ENCODE measurements at places on chromosomes 13 and 19. TPM values are rescaled to one million over a fixed set of nuclear protein-coding genes. Genes with fewer than 3 reads are reported as not detected.

Gene ATP4B
- polyA plus RNA-seq, result not detected

- no peak overlapping the region for H3K27ac ChIP-seq
- H3K4me1 ChIP-seq, result no peaks in the 10 kb centered on the region
- no peak for DNase-seq
- H3K4me3 ChIP-seq, result no peak overlapping the region
Measured at GRCh38 chr13:29917650-29918049, 67.2 kb upstream of the UBL3 start.

Gene GJB2
- not detected for polyA plus RNA-seq

DNA sequence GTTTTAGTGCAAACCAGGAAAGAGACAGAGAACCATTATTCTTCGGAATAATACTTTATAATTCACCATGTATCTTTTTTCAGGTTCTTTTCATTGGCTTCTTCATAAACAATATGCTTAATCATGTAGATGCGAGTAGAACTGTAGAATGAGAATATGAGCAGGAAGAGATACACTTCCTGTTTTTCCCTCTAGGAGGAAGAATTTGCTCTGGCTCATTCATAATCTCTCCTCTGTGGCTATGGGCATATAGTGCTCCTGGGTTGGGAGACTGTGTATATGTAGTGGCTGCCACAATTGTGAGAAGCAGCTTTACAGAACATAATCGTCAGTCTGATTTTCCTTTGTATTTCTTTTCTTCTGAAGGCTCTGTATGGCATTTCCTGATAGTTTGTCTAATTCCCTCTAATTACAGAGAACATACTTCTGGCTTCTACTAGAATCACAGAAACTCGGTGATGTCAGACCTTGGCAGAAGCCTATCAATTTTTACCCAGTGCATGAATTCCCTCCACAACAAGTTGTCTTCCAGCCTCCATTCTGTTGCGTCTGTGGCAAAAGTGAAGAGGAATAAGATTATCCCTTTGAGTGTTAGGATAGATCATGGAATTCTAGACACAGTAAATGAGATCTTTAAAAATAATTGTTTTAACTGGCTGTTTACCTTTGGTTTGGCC is 2.9 kb upstream of the DCLK1 start:
- no peaks in the 10 kb centered on the region for H3K4me1 ChIP-seq
- H3K4me3 ChIP-seq, result no peak overlapping the region
- H3K27ac ChIP-seq, result no peak overlapping the region
- no peak for DNase-seq
- H3K36me3 ChIP-seq, result no peaks in the 10 kb centered on the region

Gene ZSCAN1
- not detected for polyA plus RNA-seq

Gene CCDC8
- not detected for polyA plus RNA-seq

GRCh38 chr19:48874303-48875135 is 2.3 kb downstream of the PPP1R15A start:
- peak overlapping the region; percentile 100 for H3K27ac ChIP-seq
- peak; percentile 22 for DNase-seq
- H3K36me3 ChIP-seq, result peaks cover 26% of the 10 kb centered on the region
- H3K4me3 ChIP-seq, result peak overlapping the region; percentile 100
- peaks cover 42% of the 10 kb centered on the region for H3K4me1 ChIP-seq

- H3K27ac ChIP-seq, result no peak overlapping the region
- no peak for DNase-seq
- no peaks in the 10 kb centered on the region for H3K36me3 ChIP-seq
Measured at GRCh38 chr13:65353951-65354350, 1876.2 kb downstream of the PCDH9 start.

DNA sequence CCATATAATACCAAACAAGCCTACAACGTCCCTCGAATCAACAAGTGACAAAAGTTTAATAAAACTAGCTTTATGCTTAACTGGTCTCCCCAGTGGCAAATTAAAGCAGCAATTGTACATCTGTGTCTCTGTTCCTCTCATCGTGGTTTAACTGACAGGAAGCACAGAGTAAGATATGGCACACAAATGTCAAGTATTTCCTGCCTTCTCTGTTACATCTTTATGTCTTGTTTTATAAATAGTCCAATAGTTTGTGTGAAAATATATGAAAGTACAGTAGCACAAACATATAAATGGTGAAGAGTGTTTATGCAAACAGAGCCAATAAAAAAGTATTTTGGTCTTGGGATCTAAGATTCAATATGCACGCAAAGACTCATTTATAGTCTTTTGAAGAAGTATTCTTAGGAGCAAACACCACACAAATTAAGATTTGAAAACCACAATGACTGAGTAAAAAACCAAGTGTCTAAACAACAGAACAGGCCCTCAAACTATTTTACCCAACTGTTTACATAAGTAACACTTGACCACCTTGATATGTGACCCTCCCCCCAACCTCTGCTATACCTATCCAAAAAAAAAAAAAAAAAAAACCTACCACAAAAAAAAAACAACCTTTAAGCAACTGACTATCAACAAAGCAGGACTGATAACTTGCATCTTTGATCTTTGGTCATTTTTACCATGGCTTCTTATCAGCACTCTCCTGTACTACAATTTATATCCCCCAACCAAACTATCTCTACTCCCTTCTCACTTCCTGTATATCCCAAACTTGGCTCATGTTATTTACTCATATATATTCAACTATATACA is 14.0 kb downstream of the ELF1 start:
- peak overlapping the region; percentile 72 for H3K4me3 ChIP-seq
- peaks cover 99% of the 10 kb centered on the region for H3K4me1 ChIP-seq
- no peaks in the 10 kb centered on the region for H3K27me3 ChIP-seq

- peaks cover 9% of the 10 kb centered on the region for H3K4me1 ChIP-seq
- no peaks in the 10 kb centered on the region for H3K36me3 ChIP-seq
- H3K27ac ChIP-seq, result no peak overlapping the region
- H3K27me3 ChIP-seq, result no peaks in the 10 kb centered on the region
- H3K4me3 ChIP-seq, result no peak overlapping the region
Measured at GRCh38 chr19:4136680-4137088, 12.8 kb upstream of the MAP2K2 start.

- no peaks in the 10 kb centered on the region for H3K4me1 ChIP-seq
- no peaks in the 10 kb centered on the region for H3K27me3 ChIP-seq
- no peaks in the 10 kb centered on the region for H3K36me3 ChIP-seq
- DNase-seq, result no peak
- no peak overlapping the region for H3K4me3 ChIP-seq
Measured at GRCh38 chr13:67518785-67519184, 288.6 kb upstream of the PCDH9 start.

DNA sequence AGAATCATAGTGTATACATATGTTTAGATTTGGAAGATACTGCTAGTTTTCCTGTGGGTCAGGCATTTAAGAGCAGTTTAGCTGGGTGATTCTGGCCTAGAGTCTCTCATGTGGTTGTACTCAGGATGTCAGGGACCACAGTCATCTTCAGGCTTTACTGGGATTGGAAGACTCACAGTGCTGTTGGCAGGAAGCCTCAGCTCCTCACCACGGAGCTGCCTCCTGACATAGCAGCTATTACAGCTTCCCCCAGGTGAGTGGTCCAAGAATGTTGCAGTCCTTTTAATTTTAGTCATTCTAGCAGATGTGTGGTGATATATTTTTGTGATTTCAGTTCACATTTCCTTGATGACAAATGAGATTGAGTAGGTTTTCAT is 16.9 kb upstream of the GPR18 start:
- H3K4me3 ChIP-seq, result peak overlapping the region; percentile 30
- H3K36me3 ChIP-seq, result peaks cover 2% of the 10 kb centered on the region
- DNase-seq, result peak; percentile 55
- H3K4me1 ChIP-seq, result peaks cover 62% of the 10 kb centered on the region
- H3K27me3 ChIP-seq, result no peaks in the 10 kb centered on the region

Gene HOMER3
- polyA plus RNA-seq, result 2.8 TPM

Gene CD79A
- 10.6 TPM for polyA plus RNA-seq

Gene SNRNP70
- polyA plus RNA-seq, result 49.5 TPM

Gene LGI4
- not detected for polyA plus RNA-seq

Gene SLC7A9
- not detected for polyA plus RNA-seq

Gene GADD45GIP1
- polyA plus RNA-seq, result 67.9 TPM

Gene CRX
- not detected for polyA plus RNA-seq

Gene GRK1
- polyA plus RNA-seq, result not detected

Gene VSTM2B
- not detected for polyA plus RNA-seq

GRCh38 chr13:45926741-45927140 is 75.2 kb upstream of the SIAH3 start:
- no peaks in the 10 kb centered on the region for H3K36me3 ChIP-seq
- H3K27me3 ChIP-seq, result no peaks in the 10 kb centered on the region
- no peaks in the 10 kb centered on the region for H3K4me1 ChIP-seq
- no peak overlapping the region for H3K27ac ChIP-seq

Gene LRG1
- polyA plus RNA-seq, result 0.47 TPM

Gene ZNF726
- 2.1 TPM for polyA plus RNA-seq

DNA sequence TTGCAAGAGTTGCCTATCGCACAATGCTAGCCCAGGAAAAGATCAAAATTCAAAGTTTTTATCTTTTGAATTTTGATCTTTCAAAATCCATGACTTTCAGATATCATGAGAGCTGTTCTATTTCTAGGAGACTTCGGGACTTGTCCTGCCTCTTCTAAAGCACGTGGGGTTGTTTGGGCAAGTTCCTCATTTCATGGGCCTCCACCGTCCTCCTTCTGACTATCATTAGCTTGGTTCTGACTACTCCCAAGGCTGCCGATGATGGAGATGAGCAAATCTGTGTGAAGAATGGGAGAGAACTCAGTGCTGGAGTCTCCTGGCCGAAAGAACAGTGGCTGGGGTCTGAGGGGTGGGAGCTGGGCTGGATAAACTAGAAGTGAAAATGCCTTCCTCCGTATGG is 86.5 kb downstream of the COL4A1 start:
- H3K4me3 ChIP-seq, result no peak overlapping the region
- H3K36me3 ChIP-seq, result no peaks in the 10 kb centered on the region
- no peaks in the 10 kb centered on the region for H3K4me1 ChIP-seq
- DNase-seq, result no peak
- H3K27me3 ChIP-seq, result no peaks in the 10 kb centered on the region

GRCh38 chr19:49639401-49640112 is 386 bp downstream of the RRAS start:
- no peak for DNase-seq
- peak overlapping the region; percentile 93 for H3K27ac ChIP-seq
- H3K4me3 ChIP-seq, result peak overlapping the region; percentile 57
- H3K27me3 ChIP-seq, result no peaks in the 10 kb centered on the region

DNA sequence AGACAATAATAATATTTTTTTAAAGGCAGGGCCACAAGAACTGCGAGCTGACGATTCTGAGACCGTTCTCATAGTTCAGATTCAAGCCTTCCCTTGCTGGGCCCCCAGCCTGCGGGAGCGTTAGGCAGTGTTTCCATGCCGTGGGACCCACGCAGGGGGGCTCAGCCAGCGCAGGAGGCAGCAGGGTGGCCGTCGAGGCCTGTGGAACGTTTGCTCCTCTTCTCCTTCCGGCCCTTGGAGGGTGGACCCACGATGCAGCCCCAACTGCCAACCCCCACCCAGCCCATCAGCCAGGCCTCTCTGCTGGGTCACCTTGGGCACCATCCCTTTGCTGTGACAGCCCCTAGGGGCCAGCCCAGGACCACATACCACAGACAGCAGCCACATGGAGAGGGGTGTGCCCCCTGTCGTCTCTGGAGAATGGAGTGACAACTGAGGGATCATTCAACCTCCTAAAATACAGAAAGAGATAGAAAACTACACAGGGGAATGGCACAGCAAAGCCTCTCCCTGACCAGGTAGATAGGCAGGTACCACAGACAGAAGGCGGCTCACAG is 46.8 kb downstream of the PDCD5 start:
- DNase-seq, result no peak
- H3K4me1 ChIP-seq, result no peaks in the 10 kb centered on the region
- peaks cover 64% of the 10 kb centered on the region for H3K36me3 ChIP-seq
- no peak overlapping the region for H3K27ac ChIP-seq

Gene ADGRE2
- polyA plus RNA-seq, result not detected

DNA sequence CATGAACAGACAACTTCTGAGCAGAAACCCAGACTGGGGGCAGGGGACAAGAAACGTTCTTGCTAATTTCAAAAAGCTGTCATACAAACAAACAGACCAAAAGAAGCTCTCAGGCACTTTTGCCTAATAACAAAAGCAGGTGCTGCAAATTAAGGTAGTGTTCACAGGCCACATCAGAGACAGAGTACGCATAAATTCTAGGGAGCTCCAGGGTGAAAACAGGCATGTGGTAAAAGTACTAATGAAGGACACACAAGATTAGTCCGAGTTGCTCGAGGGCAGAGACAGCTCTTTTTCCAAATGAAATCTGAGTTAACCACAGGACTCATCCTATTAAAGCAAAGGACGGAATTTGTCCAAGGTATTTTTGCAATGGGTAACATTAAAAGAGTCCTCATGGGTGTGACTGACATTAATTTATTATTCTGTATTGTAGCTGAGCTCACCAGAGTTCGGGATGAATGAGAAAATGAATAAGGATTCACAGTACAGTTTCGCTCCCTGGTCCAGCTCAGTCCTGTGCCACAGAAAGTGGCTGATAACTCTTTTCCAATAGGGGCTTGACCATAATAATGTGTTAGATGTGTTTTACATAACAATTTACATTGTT is 197.3 kb downstream of the LHFPL6 start:
- no peaks in the 10 kb centered on the region for H3K36me3 ChIP-seq
- H3K27ac ChIP-seq, result no peak overlapping the region
- H3K4me3 ChIP-seq, result no peak overlapping the region
- H3K4me1 ChIP-seq, result no peaks in the 10 kb centered on the region
- peaks cover 4% of the 10 kb centered on the region for H3K27me3 ChIP-seq

Gene CEACAM21
- 39.1 TPM for polyA plus RNA-seq

DNA sequence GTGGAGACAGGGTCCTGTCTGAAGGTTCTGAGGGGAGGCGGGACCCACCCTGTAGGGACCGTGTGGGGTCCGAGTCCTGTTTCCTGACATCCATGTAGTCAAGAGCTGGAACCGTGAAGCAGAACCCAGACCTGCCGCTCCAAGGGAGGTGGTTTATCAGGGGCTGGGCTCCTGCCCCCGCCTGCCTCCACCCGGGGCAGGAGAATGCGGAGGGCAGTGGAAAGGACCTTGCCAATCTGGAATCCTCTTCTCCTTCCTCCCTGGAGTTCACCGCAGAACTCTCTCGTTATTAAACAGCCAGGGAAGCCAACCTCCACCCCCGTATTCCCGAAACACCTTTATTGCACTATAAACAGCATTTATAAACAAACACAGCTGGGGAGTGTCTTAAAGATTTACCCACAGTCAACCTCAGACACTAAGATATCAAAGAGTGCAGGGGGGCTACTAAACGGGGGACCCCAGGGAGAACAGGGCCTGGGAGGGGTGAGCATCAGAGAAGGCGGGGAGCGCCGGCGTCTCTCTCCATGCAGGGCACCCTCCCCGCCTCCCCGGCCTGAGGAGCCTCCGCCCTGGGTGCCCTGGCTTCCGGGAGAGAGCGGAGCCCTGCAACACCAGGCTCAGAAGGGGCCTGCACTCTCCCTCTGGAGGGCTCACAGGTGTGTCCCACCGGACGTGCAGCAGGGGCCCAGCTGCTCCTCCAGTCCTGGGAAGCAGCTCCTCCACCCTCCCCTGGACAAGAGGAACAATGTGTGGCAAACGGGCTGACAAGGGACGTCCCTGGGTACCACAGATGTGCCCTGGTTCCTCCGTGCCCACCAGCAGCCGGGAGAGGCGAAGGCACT is 3.6 kb downstream of the C2CD4C start:
- peaks cover 18% of the 10 kb centered on the region for H3K4me1 ChIP-seq
- no peaks in the 10 kb centered on the region for H3K36me3 ChIP-seq
- H3K4me3 ChIP-seq, result no peak overlapping the region
- DNase-seq, result no peak
- no peaks in the 10 kb centered on the region for H3K27me3 ChIP-seq
- H3K27ac ChIP-seq, result no peak overlapping the region

Gene C1QTNF9B
- polyA plus RNA-seq, result not detected

Data from CD4-positive, CD25-positive, alpha-beta regulatory T cell (primary cell).